ENCODE measurements at places on chromosomes 16 and 17.

DNA sequence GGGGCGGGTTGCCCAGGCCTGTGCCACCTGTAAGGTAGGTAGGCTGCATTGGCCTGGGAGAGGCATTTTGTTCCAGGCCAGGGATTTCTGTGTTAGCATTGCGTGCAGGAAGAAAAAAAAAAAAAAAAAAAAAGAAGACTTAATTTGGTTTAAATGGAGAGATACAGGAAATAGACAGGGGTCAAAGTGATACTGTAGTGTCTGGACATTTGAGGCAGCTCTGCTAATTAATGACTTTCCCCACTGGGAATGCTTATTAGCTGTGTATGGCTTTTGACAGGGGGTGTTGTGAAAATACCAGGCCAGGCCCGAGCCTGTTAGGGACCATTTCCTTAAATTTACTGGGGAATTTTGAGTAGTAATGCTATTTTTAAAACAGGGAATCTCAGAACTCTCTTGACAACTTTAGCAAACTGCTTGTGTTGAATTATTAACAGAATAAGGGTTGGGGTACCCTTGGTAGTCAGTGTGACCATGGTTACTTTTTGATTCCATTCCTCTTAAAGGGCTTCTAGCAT is 1.0 kb downstream of the MAP2K4 start:
- no peak for DNase-seq

GRCh38 chr17:39359994-39360393 is 41.4 kb downstream of the FBXL20 start:
- DNase-seq = no peak

- DNase-seq = no peak
These were observed 2.1 kb upstream of the ZG16B start for GRCh38 chr16:2827831-2828520.

DNA sequence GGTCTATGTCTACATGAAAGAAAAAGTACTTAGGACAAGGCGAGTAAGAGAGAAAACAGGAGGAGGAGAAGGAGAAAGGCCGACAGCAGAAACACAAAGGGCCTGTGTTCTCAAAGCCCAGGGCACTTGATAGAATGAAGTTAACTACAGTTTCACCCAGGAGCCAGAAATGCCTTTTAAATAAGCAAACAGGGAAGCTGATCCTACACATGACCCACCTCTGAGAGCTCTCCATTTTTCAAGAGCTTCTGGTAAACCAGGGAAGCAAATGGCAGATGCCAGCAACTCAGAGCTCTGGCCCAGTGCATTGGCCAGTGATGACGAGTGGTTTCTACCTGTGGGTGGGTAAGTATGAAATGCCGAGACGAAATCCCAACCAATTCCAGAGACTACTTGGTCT is 163.4 kb downstream of the ZFHX3 start:
- DNase-seq = no peak

DNA sequence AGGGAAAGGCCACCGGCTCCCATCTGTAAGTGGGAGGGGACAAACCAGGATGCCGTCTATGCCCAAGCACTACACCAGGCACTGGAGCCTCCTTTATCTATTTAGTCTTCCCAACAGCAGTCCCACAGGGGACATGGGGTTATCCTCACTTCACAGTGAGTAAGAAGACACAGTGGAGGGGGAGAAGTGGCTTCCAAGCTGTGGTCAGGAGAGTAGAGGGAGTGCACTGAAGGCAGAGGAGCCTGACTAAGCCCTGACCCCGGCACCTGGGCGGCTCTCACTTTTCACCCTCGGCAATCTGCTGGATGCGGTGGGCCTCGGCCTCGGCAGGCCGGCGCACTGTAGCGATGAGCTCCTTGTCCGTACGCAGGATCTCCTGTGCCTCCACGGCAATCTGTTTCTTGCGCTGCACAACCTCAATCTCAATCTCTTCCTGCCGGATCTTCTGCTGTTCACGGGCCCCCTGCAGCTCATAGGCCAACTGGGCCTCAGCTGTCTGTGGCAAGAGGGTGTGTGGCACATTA is 15.9 kb downstream of the FLOT2 start:
- no peak for DNase-seq

DNA sequence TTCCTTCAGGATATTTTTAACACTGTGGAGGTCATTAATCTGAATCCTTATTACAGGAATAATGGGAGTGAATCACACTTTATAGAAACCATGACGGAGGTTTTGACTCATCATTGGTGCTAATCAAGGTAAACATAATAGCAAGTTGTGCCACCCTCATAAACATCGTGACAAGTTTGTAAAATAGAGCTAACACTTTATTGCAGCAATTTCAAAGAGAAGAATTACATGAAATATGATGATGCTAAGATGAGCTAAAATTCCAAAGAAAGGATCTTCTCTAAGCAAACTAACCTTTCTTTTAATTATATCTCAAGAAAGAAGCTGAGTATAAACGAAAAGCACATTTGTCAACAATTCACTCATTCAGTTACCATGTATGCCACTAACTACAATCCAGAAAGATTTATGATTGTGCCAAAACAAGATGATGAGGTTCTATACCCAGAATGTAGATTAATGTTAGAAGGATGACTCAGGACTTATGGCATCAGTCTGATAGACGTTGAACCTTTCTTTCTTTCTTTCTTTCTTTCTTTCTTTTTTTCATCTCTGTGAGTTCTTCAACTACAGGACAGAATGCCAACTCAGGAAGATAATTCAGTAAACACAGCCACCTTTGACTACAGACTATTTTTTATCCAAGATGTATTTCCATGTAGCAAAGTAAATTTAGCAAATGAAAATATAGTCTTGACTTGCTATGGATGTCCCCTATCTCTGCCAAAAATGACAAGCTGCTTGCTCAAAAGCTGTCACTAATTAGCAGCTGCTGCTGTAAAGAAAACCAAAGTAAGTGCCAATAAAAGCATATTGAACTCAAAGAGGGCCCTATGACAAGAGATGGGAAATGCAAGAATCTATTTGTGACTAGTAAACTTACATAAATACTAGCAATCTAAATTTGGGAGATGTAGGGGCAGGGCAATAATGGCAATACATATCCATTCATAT is 23.3 kb downstream of the STAT5B start:
- DNase-seq = no peak

GRCh38 chr17:12098568-12098967 is 77.9 kb downstream of the MAP2K4 start:
- no peak for DNase-seq

DNA sequence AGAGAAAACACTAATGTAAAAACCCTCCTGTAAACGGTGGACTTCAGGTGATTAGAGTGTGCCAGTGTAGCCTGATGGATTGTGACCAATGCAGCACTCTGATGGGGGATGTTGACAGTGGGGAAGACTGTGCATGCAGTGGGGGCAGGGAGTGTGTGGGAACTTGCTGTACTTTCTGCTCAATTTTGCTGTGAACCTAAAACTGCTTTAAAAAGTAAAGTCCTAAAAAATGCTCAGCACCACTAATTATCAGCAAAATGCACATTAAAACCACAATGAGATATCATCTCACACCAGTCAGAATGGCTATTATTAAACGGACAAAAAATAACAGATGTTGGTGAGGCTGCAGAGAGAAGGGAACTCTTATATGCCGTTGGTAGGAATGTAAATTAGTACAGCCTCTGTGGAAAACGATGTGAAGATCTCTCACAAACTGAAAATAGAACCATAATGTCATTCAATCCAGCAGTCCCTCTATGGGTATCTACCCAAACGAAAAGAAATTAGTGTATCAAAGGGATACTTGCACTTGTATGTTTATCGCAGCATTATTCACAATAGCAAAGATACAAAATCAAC is 9.7 kb upstream of the ULK2 start:
- no peak for DNase-seq

DNA sequence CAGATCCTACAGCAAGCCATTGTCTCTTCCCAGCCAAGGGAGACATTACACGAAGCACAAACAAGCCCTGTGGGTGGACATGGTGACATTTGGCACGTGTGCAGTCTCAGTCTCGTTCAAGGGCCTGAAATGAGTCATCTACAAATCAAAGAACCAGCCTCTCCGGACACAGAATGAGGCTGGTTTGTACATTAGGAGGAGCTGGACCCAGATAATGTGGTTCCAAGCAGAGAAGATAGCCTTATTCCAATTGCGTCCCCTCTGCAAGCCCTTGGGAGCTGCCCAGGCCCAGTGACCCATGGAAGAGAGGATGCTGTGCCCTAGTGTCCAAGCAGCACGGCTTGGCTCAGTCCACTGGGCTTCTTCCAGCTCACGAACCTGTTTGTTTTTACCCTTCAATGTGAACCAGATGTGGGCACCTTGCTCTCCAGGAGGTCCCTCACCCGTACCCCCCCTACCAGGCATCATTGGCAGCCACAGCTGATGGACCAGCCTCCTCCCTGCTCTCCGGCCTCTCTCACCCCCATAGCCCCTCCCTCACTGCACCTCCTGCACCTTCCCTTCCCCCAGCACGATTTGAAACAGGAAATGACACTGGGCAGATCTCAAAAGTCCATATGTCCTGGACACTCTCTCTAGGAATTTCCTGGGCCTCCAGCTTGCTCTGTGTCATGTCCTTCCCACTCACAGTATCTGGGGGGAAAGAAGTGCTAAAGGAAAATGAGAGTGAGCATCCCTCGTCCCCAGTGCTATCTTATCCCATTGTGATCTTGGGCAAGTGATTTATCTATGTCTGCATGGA is 26.2 kb downstream of the KPNA2 start:
- DNase-seq = no peak

- DNase-seq = no peak
These were observed 152.5 kb downstream of the LGALS9B start for GRCh38 chr17:20314834-20315233.
